ENCODE measurements at places on chromosomes 7 and 10.

DNA sequence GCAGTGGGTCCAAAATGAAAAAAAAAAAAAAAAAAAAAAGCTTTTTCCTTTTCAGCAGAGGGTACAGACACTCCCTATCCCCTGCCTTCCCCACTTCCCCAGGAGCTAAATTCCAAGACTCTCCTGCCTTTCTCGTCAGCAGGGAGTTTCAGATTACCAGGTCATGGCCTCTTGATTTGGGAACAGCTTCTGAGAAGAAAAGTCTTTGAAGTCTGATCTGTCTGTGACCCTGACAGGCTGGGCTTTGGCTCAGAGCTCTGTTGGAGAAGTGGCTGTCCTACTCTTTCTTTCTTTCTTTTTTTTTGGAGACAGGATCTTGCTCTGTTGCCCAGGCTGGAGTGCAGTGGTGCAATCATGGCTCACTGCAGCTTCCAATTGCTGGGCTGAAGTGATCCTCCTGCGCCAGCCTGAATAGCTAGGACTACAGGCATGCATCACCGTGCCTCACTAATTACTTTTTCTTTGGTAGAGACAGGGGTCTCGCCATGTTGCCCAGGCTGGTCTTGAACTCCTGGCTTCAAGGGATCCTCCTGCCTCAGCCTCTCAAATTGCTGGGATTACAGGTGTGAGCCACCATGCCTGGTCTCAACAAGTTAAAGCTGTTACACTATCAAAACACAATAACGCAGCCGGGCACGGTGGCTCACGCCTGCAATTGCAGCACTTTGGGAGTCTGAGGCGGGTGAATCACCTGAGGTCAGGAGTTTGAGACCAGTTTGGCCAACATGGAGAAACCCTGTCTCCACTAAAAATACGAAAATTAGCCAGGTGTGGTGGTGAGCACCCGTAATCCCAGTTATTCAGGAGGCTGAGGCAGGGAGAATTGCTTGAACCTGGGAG is 59.9 kb downstream of the COL26A1 start:
- DNase-seq: no peak

GRCh38 chr7:91411060-91411459 is 146.8 kb downstream of the FZD1 start:
- DNase-seq: no peak

DNA sequence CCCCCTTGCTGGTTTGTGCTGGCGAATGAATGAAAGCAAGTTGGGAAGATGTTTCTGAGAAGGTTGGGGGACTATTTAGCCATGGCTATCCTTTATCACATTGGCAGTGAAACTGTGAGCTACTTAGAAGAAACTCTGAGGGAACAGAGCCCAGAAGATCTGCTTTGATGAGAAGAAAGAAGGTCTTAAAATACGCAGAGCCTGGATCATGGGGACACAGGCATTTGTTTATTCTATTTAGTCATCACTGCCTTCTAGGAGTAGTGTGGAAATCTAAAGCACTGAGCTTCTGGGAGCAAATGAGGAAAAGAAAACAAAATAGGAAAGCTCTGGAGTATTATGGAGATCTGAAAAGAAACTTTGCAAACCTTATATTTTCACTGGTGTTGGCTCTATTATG is 28.5 kb downstream of the CPED1 start:
- DNase-seq: no peak

- DNase-seq: no peak
Measured at GRCh38 chr10:101778781-101779543, 3.0 kb upstream of the FGF8 start.

- DNase-seq: no peak
Measured at GRCh38 chr10:49257154-49257553, 41.8 kb upstream of the C10orf71 start.

DNA sequence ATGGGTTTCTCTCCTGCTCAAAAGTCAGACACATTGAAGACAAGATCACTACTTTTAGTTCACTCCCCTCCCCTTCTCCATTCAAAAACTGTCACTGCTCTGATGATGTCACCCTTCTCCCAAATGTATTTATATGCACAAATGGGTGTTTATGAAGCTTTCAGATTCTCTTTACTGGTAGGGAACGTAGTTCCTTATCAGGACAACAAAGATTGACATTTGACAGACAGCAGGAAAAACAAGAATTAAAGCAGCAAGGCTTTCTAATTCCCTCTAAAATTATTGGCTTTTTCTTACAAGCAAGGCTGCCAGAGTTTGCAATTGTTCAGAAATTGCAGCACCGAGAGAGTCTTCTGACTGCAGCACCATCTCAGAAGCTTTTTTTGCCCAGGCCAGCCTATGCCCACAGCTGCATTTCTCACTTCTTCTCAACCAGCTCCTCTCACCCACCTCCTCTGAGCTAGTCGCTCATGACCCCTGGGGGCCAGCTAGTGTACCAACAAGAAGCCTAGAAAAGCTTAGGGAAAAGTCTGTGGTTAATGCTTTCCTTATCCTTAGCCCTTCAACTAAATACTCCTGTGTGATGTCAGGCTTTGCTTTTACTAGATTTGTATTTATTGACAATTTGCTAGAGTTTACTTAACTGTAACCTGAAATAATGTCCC is 265.1 kb downstream of the HTR7 start:
- DNase-seq: no peak

- no peak for DNase-seq
Measured at GRCh38 chr7:95725205-95725604, 47.1 kb upstream of the DYNC1I1 start.

Data from T-helper 1 cell (primary cell).